Dorsolateral prefrontal cortex (tissue), 122 donors: ENCODE measurements at places on chromosomes 7 and 10.
A peak's percentile ranks its signal among the peaks of the same experiment; 100 is the strongest.

DNA sequence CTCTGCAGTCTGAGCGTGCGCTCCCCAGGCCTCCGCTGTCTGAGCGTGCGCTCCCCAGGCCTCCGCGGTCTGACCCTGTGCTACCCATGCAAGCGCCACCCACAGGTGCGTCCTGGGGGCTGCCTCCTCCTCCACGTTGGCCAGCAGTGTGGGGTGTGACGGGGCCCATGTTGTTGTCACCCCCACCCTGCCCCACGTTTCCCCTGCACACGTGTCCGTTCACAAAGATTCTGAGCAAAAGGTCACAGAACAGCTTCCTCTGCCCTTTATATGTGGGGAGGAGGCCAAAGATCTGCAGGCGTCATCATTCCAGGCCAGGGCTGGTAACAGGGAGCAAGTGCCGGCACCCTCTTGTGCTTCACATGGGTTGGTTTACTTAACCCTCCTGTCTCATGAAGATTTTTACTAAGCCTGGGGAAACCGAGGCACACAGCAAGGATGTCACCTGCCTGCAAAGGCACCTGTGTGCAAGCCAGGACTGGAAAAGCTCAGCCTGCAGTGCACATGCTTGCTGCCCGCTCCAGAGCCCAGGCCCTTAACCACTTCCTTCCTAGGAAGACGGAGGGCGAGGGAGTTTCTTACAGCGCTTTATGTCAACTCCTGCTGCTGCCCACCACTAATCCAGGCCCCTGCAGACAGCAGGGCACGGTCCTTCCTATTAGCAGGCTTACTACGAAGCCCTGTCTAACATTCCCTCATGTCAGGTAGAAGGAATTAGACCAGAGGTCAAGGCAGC lies 4.8 kb downstream of the GPR146 start:
- no peak for DNase-seq

GRCh38 chr7:95802270-95802669 lies 29.9 kb downstream of the DYNC1I1 start:
- DNase-seq: no peak

GRCh38 chr10:76231286-76231934 lies 800.0 kb downstream of the LRMDA start:
- no peak for DNase-seq

- no peak for DNase-seq
These were observed 15.5 kb downstream of the EXOC4 start for GRCh38 chr7:133268355-133268754.

DNA sequence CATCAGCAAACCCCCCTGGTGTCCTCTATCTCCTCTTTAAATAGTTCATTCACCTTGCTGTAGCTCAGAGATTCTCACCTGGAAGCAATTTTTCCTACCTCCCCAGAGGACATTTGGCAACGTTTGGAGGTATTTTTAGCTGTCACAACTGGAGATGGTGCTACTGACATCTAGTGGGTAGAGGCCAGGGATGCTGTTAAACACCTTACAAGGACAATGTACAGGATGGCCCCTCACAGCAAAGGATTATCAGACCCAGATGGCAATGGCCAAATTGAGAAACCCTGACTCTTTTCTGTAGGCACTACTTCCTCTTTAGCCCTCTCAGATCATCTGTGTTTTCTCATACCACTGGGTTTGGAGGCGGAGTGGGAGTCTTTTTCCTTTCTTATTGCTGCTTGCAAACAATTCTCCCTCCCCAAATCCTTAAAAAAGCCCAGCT lies 13.2 kb upstream of the TRA2A start:
- DNase-seq: no peak

GRCh38 chr10:53430127-53430891 lies 657.7 kb upstream of the MBL2 start:
- no peak for DNase-seq

GRCh38 chr7:60706-61105 lies 131.7 kb upstream of the FAM20C start:
- peak; percentile 29 for DNase-seq

GRCh38 chr7:100803398-100804161 lies 23.7 kb downstream of the EPHB4 start:
- DNase-seq: peak; percentile 82

- no peak for DNase-seq
These were observed 14.4 kb downstream of the PDIA4 start for GRCh38 chr7:149013876-149014275.

GRCh38 chr7:33904681-33905388 lies 504 bp upstream of the BMPER start:
- DNase-seq: no peak

DNA sequence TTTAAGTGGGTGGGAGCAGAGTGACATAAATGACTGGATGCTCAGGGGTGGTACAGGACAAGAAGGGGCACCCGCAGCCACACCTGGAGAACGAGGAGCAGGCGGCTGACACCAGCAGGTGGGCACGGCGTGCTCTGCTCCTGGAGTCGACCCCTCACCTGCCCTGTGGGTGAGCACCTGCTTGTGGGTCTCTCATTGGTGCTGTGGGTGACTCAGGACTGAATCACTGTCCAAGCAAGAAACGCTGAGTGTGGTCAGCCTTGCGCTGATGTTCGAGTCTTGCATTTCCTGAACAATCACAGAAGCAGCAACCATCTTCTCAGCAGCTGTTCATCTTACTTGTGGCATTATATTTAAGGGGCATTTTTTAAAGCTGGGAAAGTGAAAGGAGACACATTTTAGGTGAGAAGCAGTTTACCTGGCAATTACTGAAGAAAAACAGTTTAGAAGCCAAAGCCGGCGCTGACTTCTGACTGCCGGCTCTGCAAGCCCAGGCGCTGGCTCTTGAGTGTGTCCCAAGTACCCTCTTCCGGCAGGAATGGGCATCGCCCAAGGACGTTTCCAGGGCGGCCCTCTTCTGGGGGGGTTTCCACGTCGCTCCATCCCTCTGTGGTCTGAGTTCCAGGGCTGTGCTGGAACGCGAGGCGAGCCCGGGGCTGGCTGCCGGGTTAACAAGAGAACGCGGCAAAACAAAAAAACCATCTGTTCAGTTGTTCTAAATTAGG lies 145.2 kb upstream of the PFKP start:
- no peak for DNase-seq
